NAMALWA (cell line): ENCODE measurements at places on chromosomes 13 and 19.
A peak's percentile ranks its signal among the peaks of the same experiment; 100 is the strongest.

- DNase-seq, result no peak
These were observed 227.4 kb downstream of the TEX29 start for GRCh38 chr13:111547726-111548273.

DNA sequence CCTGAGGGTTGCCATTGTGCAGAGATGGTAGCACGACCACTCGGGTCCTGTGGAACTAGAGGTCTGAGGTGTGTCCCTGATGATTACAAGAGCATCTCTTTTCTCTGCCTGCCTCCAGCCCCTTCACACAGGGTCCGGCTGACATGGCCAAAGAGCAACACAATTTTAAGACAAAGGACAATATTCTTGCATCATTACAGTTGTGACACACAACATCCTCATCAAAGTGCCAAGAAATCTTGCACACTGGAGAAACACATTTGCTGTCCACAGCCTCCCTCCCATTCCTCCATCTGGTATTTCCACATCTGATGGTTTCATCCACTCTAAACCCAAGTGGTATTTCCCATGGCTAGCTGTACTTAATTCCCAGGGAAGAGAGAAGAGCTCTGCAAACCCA lies 12.8 kb downstream of the COL4A1 start:
- no peak for DNase-seq

DNA sequence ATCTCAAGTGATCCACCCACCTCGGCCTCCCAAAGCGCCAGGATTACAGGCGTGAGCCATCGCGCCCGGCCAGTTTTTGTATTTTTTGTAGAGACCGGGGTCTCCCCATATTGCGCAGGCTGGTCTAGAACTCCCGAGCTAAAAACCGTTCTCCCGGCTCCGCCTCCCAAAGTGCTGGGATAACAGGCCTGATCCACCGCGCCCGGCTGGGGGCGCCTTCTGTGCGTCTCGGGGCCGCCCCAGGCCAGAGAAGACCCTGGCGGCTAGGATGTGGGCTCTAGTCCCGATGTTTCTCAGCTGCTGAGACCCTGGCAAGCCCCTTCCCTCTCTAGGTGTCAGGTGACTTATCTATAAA lies 3.6 kb downstream of the ARHGAP45 start:
- no peak for DNase-seq

- DNase-seq, result no peak
These were observed 320.9 kb downstream of the DCLK1 start for GRCh38 chr13:35810321-35810720.

DNA sequence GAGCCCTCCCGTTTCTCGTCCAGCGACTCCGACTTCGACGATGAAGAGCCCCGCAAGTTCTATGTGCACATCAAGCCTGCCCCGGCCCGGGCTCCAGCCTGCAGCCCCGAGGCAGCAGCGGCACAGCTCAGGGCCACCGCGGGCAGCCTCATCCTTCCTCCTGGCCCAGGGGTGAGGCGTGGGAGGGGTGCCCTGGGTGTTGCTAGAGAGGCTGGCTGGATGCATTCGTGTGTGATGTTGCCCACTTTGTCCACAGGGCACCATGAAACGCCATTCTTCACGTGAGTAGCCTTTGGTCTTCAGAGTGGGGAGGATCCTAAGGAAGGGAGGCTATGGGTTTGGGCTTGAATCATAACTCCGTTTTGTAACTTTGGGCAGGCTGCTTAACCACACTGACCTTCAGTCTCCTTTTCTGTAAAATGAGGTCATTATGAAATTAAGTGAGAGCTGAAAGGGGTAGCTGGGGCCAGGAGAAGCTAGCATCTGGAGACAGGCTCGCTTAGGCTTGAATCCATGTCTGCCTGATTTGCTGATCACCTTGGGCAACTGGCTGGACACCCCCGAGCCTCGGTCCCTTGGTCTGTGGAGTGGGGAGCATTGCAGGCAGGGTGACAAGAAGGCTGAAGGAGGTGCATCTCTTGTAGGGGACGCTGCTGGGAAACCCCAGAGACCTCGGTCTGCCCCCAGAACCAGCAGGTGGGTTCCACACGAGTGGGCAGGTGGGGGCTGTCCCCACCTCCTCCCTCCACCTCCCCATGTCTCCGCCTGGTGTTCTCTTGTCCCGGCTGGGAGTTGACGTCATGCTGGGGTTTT lies 18.7 kb upstream of the B3GNT3 start:
- peak; percentile 91 for DNase-seq
